Activated CD4-positive, alpha-beta memory T cell treated with anti-CD3 and anti-CD28 coated beads for 36 hours (primary cell): ENCODE measurements at places on chromosomes 12 and 14.

GRCh38 chr12:53941187-53941586 lies 2.6 kb downstream of the HOXC13 start:
- no peak for DNase-seq

DNA sequence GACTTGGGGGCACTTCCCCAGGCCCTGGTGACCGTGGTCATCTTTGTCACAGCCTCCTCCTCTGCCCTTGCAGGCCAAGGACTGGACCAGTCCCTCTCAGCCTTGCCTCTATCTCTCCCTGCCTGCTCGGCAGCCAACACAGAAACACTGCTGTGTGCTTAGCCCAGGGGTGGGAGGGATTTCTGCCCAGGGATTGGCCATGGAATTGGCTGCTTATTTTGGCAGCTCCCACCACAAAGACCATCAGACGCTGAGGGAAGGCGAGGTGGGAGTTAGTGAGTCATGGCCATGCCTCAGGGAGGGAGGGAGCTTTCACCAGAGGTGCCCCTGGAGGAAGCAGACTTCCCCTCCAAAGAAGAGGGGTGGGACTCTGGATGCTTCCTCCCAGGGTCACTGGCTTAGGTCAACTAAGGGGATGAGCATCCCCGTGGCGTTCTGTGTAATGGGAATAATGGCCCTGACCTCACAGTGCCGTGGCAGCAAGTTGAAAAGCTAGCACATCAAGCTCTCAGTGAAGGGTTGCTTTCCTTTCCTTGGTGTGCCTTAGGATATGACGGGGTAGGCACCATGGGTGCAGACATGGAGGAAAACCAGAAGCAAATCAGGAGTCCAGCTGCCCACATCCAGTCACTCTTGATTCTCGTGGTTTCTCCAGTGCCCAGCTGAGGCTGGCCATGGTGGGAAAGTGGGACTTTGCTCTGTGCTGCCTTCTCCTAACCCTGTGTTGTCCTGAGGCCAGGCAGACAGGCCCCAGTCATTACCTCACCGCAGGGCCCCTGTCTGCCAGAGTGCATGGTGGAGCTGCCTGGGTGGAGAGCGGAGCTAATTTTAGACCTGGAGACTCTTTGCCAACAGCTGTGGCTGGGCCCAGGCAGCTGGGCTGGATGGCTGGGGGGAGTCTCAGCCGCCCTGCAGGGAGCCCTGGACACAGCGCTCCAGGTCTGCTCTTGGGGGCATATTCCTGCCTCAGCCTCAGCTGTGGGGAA lies 21.4 kb downstream of the B4GALNT3 start:
- no peak for DNase-seq

- DNase-seq: peak; percentile 82
Observed at GRCh38 chr12:31959701-31960391, 631 bp downstream of the RESF1 start.

GRCh38 chr12:112836736-112837628 lies 45.4 kb downstream of the RPH3A start:
- DNase-seq: no peak

DNA sequence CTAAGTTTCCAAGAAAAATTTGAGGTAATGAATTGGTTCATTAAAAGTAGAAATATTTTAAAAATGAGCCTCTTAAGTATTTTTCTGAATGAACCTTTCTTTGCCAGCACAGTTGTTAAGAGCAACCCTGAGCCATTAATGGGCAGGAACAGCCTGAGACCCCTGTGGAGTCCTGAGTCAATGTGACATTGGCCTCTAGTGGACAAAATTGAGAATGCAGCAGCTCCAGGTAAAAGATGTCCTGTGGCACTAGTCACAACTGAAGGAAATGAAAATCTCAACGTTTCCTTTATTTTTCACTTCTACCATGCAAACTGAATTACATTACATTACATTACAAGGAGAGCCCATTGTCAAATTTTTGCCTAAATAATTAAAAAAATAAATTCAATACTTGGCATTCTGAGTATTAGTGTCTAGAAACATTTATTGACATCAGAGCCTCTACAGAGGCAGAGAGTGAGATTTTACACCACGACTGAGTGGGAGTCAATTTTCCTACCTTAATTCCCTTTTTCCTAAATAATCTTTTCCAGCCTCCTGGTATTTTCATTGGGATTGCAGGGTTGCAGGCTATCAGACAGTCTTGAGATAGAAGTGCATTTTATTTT lies 135.7 kb downstream of the PPM1H start:
- peak; percentile 48 for DNase-seq

GRCh38 chr12:66449531-66449930 lies 147.2 kb downstream of the HELB start:
- no peak for DNase-seq

GRCh38 chr14:87851190-87851589 lies 141.8 kb downstream of the GALC start:
- DNase-seq: no peak

- no peak for DNase-seq
Observed at GRCh38 chr12:130513556-130513955, 175.9 kb downstream of the PIWIL1 start.

DNA sequence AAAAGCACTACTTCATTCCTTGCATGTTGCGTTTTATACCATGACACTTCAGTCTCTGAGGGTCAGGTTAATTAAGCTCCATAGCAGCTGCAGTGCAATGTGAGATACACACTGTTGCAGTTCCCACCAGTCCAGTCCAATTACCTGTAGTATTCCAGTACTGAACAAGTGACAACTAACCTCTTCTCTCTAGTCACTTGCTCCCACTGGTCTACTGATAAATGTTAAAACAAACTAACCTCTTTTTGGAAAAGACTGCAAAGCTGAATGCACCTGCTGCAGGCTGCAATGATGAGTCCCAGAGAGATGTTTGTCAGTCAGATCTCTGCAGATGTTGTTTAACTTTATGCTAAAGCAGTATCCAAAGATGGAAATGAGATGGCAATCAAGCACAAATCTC lies 7.9 kb downstream of the NOVA1 start:
- DNase-seq: no peak

- DNase-seq: no peak
Observed at GRCh38 chr12:1920971-1921370, 2.5 kb upstream of the CACNA2D4 start.

- no peak for DNase-seq
Observed at GRCh38 chr12:107238296-107238695, 144.9 kb upstream of the CRY1 start.

- DNase-seq: no peak
Observed at GRCh38 chr14:53626761-53627160, 329.9 kb downstream of the BMP4 start.
